Stimulated activated CD4-positive, alpha-beta T cell treated with anti-CD3 and anti-CD28 coated beads, Interleukin-1b, Interleukin-23, amount 100 ng/mL, for 24 hours (primary cell): ENCODE measurements at places on chromosomes 4 and X.

DNA sequence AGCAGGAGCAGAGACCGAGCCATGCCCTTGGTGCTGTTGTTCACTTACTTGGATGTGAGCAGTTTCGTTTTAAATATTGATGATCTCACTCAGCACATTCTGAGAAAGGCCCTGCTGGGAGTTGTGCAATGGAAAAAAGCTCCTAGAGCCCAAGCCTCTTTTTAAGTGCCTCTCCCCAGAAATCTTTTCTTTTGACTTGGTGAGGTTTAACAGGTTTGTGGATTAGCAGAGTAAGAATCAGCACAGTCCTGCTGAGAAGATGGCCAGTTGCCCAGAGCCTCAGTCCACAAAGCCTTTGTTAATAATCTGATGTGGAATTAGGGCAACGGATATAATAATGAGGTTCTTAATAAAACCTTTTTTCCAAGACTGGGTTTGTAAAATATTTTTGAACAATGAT, 157.5 kb upstream of the ATP6AP2 start:
- DNase-seq, result no peak

DNA sequence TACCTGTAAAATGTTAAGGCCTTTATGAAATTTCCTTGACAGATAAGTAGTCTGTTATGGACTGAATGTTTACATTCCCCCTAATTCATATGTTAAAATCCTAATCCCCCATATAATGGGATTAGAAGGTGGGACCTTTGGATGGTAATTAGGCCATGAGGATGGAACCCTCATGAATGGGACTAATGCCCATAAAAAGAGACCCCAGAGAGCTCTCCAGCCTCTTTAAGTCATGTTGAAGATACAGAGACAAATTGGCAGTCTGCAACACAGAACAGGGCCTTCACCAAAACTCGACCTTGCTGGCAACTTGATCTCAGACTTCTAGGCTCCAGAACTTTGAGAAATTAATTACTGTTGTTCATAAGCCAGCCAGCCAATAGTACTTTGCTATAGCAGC, 1344.5 kb upstream of the PCDH7 start:
- DNase-seq, result no peak

- no peak for DNase-seq
Measured at GRCh38 chrX:49845701-49846403, 16.7 kb downstream of the PAGE4 start.

GRCh38 chrX:43899878-43900815, 17.9 kb upstream of the MAOB start:
- DNase-seq, result no peak

GRCh38 chrX:17601441-17602200, 135.7 kb upstream of the SCML1 start:
- no peak for DNase-seq

DNA sequence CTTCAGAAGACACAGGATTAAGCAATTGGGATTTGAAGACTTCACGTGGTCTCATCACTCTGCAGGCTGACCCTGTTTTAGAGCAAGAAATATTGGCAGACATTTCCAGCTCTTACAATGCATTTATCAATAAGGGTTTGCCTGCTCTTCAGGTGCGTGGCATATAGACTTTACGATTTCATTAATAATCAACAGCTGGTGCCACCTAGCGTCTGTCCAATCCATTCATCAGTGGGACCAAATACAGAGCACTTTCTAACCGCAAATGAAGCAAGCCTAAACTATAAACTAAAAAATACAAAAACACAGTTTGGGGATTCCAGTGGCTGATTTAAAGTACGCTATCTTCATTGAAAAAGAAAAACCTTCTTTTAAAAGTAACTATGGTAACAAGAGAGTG, 125.4 kb upstream of the DMD start:
- no peak for DNase-seq

- no peak for DNase-seq
Measured at GRCh38 chrX:130083107-130083490, 27.2 kb downstream of the ELF4 start.

DNA sequence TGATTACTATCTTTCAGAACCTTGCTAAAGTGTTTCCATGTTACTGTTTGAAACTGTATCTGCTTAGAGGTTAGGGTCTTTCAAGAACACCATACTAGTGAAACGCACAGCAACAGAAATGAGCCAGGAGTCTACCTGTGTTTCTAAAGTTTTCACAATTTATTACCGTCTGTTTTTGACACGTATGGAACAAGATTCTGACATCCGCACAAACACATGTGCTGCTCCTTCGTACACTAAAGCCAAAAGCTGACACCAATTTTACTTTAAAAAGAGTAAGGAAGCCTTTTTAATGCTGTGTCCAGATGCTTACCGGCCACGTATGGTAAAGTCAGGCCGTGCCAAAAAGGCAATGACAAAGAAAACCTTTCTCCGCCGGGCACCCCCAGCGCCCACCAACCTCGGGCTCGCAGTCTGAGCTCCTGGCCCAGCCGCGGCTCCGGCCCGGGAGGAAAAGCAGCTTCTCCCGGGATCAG, 532 bp downstream of the RPS4X start:
- no peak for DNase-seq

GRCh38 chr4:150310159-150310895, 232.1 kb downstream of the DCLK2 start:
- DNase-seq, result no peak

DNA sequence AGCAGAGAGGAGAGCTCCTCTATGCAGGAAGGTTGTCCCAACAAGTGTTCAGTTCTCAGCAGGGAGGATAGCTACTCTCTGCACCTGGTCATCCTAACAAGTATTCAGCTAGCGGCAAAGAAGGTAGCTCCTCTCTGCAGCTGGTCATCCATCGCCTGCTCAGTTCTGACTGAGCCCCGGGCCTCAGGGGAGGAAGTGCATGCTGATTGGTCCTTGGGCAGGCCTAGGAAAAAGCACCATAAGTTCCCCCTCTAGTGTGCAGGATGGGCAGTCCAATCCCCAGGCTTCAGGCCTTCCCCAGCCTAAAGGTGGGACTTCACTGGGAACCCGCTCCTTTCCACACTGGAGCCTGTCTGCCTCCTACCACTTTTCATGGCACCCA, 4.4 kb upstream of the FBXW7 start:
- DNase-seq, result no peak

- no peak for DNase-seq
Measured at GRCh38 chrX:22922961-22923360, 76.8 kb upstream of the DDX53 start.

DNA sequence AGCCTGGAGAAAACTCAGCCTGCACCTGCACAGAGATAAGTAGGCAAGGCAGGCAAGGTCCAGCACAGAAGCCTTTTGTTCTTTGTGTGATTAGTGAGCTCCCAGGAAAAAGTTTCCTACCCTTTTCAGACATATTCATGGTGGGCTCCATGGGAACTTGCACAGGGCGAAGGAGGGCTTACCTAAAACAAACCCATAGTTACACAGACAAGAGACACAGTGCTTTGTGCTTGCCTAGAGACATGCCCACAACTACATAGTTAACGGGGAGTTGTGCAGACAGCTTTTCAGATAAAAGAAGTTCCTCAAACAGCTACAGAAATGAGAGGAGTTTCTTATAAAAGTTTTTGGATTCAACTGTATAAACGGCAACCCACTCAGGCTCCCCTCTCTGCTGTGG, 180.5 kb downstream of the GLUD2 start:
- no peak for DNase-seq

DNA sequence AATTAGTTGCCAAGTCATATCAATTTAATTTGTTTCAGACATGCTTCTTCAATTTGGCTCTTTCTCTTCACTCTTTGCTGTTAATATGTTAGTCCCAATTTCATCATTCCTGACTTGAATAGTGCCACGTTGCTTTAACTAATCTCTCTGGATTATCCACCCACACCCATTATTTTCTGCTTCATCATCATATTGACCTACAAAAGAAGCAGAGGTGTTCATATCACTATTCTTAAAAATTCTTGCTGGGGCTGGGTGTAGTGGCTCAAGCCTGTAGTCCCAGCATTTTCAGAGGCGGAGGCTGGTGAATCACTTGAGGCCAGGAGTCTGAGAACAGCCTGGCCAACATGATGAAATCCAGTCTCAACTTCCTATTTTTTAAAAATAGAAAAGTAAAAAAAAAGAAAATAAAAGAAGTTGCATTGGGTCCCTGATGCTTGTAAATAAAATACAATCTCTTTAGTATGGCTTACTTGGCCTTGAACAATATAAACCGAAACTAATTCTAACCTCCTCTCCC, 65.7 kb upstream of the KCNIP4 start:
- no peak for DNase-seq

DNA sequence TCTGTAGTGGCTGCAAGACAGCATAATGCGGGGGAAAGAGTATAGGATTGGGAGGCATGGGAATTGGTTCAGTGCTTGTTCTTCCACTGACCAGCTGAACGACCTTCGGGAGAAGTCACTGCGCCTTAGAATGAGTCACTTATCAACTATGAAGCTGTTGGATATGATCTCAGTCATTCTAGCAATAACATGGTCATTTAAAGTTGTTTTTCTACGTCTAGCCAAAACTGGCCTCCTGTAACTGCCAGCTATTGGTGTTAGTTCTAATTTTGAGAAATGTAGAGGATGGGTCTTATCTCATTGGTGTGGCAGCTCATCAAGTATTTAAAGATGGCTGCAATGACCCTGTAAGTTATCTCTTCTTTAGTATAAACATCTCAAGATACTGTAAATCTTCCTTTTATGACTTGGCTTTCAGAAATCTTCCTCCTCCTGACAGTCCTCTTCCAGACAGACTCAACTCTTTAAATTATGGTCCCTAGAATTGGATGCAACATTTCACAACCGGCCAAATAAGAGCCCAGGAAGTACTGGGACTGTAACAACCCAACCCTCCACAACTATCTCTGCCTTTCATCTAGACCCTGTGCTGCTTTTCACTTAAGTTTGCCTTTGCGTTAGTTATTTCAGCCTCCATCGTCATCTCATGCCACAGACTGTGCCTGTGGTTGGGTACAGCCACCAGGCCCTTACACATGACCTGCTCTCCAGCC, 243.3 kb downstream of the CBR4 start:
- no peak for DNase-seq

- no peak for DNase-seq
Measured at GRCh38 chr4:118772767-118773428, 63.0 kb downstream of the SEC24D start.

DNA sequence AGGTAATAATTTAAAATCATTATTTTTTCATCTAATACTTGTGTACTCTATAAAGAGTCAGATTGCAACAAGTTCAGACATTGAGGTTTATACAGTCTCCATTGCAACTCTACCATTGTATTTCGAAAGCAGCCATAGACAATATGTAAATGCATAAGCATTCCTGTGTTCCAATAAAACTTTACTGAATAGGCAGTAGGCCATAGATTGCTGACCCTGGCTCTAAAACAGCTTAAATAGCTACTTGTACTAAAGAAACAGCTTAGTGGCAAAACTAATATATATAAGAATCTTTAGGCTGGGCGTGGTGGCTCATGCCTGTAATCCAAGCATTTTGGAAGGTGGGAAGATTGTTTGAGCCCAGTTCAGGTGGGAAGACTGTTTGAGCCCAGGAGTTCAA, 115.3 kb downstream of the PRSS12 start:
- no peak for DNase-seq

GRCh38 chr4:1513936-1514483, 107.8 kb upstream of the NKX1-1 start:
- no peak for DNase-seq

DNA sequence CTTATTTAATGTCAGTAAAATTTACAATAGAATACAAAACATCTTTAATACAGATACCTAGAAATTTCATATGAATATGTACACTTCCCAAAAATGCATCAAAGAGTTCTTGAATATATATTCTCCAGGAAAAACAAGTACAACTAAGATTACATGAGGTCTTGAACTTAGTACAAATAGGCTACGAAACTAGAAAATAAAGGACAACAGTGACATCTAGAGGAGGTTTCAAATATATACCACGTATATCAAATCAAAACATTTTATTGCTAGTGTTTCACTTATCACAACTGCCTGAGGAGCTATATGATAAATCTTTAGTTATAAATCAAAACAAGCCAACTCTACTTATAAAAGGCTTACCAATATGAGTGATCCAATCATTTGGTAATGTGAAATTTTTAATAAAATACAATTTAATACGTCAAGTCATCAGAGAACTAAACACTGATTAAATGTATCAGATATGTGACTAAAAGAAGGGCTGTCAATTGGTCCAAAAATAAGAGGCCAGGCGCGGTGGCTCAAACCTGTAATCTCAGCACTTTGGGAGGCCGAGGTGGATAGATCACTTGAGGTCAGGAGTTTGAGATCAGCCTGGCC, 36.6 kb downstream of the ANAPC10 start:
- DNase-seq, result no peak

DNA sequence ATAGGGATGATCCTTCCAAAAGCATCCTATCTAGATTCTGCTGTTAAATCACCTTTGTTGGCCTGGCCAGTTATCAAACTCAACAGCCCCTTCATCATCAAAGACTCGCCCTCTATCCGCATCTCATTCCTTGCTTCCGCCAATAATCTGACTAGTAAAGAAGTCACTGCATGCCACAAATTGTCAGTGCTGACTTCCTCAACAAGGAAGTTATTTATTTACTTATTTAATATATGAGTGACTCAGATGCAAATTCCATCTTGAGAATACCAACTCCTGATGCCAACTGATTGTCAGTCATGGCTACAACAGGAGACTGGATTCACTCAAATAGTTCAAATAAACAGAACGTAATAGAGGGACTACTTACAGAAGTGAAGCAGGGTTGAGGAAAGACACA, 283.8 kb downstream of the TRIML1 start:
- DNase-seq, result no peak

DNA sequence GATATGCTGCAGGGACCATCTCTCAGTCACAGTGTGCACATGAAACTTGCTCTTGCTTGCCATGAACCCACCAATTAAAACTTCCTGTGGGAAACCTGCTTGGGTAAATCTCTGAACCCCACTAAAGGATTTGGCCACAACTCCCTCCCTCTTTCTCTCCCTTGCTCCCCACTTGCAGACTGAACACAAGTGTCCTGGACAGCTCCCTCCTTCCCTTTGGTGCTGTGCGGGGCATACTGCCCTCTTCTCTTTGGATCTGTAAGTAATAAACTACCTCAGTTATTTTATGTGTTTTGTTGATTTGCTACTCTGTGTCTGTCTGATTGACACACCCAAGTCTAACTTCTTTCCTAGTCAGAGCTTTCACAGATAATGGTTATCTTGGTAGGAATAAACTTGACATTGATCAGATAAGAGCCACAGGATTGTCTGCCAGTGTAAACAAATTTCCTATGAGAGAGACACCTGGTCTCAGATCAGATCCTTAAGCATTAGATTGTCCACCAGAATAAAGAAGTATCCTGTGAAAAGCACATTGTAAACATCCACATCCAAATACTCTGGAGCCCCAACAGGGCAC, 41.8 kb downstream of the SULT1E1 start:
- no peak for DNase-seq

GRCh38 chrX:43643201-43643600, 12.9 kb upstream of the MAOA start:
- DNase-seq, result no peak

DNA sequence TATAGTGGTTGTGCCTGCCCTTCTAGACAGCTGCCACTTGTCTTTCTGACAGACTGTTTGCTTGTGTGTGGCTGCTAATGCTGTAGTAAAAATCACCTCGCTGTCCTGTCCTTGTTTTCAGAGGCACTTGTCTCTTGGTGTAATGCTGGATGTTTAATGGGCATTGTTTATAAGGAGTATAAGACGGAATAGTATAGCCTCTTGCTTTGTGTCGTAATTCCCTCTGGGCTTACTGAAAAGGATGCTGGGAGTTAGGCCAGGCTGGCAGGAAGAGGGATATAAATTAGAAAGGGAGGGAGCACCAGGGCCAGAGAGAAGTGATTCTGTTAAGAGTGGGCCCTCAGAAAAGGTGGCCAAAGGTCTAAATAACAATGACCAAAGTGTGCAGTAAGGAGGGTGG, 29.0 kb downstream of the NHS start:
- DNase-seq, result no peak

- DNase-seq, result no peak
Measured at GRCh38 chr4:76811604-76812412, 86.1 kb downstream of the SOWAHB start.
